ENCODE measurements at places on chromosomes 7 and 10. TPM values are rescaled to one million over a fixed set of nuclear protein-coding genes. Genes with fewer than 3 reads are reported as not detected.
A peak's percentile ranks its signal among the peaks of the same experiment; 100 is the strongest.

DNA sequence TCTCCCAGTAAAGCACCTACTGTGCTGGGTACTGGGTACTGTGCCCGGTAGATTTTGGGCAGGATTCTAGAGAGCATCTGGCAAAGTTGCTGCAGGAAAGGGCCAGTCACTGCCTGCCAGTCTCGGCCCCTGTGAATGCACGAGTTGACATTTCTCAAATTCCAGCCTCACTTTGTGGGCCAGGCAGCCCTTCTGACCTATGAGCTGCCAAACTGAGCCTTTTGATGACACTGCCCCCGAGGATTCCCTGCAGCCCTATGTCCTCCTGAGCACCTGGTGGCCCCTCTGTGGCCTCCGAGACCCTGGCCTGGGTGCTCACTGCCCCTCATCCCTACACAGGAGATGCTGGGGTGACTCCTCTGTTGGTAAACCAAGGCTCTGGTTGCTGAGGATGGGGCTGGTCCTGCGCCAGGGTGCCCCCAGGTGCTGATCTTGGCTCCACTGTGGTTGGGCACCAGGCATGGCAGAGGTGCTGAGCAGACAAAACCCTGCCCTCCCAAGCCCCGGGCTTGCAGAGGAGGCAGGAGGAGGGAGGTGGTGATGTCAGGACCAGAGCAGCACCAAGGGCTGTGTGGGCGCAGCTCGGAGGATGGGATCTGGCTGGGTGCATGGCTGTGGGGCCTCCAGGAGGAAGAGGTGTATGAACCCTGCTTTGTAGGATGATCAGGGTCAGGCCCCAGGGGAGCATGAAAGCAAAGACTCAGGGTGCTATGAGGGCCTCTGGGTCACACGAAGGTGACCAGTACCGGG, 16.2 kb downstream of the LHPP start:
- no peak for DNase-seq

GRCh38 chr10:31700181-31700611, 228.4 kb downstream of the ARHGAP12 start:
- peak; percentile 43 for DNase-seq

The BMPER gene
- total RNA-seq, result 0.59 TPM

GRCh38 chr7:133491201-133491691, 238.4 kb downstream of the EXOC4 start:
- no peak for DNase-seq

The FRAT2 gene
- total RNA-seq, result 9.0 TPM

GRCh38 chr7:155788616-155789000, 23.7 kb downstream of the SHH start:
- no peak for DNase-seq

DNA sequence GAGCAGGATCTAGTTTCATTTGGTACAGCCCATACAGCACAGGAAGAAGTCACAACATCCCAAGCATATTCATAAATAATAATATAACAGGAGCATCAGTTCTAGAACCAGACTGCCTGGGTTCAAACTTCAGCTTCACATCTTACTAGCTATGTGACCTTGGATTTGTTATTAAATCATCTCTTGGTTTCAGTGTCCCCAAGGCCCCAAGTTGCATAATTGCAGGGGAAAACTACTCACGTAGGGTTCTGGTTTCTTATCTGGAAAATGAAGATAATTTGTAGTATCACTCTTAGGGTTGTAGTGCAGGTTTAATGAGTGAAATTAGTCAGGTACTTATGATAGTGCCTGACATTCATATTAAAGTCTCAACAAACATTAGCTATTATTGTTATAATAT, 5.5 kb upstream of the IQUB start:
- DNase-seq, result no peak

DNA sequence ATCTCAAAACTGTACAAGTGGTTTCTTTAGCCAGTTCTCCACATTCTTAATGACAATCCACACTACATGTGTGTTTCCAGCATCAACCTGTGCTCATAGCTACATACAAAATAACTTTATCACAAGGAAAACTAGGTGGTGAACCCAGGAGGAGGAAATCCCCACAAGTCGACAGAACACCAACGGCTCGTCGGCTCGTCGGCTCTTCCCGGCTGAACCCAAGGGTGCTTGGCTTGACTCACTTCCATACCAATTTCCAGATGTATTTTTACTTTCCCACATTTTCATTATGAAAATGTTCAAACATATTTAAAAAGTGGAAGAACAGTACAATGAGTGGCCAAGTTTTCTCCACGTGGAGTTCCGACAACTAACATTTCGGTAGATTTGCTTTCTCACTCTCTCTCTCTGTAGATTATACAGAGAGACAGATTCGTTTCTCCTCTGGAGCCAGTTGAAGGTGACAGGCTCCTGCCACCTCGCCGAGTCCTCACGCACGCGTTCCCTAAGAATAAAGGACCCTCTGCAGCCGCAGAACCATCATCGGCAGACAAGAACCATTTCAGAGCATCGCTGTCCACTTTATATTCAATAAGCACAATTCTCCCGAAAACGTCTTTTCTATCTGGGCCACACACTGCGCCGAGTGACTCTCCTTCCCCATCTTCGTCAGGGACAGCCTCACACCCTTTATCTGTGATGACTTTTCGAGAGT, 53.3 kb downstream of the DIP2C start:
- no peak for DNase-seq

The OPN1SW gene
- total RNA-seq, result not detected

DNA sequence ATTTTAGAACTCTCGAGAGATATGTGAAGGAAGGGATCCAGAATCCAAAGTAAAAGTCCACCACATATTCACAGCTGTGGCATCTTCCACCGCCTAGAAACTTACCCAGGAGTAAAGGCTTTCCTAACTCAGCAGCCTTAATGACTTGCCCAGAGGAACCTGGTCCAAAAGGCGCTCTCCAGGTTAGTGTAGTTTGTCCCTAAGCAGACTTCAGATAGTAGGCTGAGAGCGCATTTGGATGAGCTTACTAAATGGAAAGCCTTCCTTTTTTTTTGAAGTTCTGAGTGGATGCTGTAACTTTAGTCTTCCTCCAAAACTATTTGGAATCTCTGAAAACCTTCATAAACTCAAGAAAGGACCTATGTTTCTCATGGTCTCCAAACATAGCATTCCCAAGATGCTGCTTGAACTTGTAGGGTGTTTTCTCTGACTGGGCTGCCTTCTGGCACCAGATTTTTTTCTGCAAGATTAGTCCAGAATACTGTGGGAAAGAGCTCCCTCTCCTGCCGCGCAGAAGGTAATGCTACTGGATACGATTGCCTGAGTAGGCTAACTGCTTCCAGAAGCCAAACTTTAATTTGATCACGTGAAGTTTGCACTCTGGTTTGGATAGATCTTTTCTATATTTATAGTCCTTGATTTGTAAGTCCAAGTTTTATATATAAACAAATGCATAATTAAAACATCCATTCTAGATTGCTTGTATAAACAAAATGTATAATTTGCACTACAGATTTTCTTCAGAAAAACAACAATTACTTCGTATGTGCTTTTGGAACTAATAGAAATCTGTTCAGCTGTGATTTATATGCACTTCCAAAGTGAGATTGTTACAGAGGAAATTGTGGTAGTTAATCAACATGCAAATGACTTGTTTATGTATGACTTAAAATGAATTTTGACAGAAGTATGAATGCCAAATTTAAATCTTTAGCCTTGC, 19.6 kb upstream of the GPR37 start:
- DNase-seq, result no peak

DNA sequence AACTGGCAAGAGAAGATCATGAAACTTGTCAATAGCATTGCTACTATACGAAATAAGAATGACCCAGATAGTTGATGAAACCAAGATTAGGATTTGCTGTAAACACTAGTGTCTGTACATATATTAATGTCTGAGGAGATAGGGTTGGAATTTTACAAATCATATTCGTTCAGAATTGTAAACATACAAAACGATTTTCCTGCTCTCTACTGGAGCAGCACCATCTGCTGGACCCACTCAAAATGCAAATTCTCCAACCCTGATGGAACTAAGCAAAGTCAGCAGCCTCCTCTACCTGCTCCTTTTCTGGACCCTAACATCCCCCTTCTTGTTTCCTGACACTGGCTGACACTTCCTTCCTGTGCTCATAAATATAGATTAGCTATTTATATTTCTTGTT, 29.4 kb upstream of the SGMS1 start:
- DNase-seq, result no peak

DNA sequence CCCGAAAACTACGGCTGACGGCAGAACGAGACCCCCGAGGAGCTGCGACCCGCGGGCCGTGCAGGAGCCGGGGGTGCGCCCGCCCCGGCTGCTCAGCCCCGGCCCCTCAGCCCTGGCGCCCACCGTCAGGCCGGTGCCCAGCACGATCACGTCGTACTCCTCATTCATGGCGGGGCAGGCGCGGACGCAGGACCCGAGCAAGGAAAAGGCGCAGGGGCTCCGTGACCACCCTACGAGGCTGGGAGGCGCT, 218 bp downstream of the GDI2 start:
- DNase-seq, result no peak

DNA sequence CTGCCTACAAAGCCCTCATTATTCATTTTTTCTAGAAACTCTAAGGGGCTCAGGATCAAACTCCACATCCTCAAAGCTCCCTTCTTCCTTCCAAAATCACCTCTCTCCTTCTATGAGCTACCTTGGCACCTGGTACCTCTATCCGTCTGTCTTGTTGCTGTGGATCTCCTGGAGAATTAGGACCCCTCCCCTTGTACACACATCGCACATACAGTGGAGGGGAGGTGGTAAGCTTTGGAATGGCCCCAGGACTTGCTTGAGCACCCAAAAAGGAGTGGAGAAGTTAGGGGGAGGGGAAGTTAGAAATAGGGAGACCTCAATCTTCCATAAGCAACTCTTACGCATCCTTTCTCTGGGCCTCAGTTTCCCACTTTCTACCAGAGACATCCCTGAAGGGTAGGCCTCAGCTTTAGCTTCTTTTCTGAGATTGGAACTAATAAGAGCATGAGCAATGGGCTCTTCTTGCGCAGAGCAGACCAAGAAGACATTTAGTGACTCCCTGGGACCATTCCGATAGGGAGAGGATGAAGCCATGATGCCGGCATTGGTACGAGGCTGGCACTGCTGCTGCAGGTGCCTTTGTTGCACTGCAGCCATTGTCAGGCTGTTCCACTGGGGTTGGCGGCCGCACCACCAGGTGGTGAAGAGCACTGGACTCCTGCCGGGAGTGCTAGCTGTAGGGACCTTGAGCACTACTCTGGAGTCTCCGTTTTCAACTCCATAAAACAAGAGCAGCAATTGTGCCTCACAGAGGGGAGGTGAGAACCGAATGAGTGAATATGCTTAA, 4.5 kb downstream of the CYP26C1 start:
- no peak for DNase-seq

- no peak for DNase-seq
Measured at GRCh38 chr7:111789870-111790269, 227.6 kb upstream of the IMMP2L start.

DNA sequence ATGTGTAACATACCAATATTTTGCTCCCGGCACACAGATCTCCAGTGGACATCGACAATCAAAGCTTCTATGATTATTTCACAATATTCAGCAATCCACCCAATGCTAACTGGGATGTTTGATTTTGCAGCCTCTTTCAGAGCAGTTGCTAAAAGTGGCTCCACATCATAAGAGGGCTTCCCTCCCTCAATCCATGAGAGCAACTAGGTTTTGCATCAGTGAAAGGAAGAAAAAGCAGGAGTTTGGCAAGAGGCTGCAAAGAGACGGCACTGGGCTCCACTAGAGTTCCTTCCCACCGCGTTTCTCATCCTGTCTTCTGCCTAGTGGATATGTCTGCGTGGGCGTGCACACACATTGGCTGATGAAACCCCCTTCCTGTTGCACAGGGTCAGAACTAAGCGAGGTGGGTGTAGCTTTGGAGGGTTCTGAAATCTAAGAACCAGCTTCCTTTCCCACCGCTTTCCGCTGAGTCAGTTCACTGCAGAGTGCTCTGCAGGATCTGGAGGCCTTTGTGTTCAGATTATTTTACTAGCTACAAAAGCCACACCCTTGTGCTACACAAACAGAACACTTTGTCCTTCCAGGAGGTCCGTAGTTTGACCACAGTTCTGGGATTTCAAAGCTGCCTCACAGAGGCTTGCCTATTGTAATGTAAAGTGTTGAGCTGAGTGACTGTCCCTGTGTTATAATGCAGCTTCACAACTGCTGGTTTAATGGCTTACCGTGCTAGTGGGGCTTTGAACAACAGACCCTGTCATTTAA, 28.1 kb downstream of the ARL4A start:
- DNase-seq, result peak; percentile 67

The UFSP1 gene
- total RNA-seq, result 1.9 TPM

The PDCD4 gene
- total RNA-seq, result 82.4 TPM

DNA sequence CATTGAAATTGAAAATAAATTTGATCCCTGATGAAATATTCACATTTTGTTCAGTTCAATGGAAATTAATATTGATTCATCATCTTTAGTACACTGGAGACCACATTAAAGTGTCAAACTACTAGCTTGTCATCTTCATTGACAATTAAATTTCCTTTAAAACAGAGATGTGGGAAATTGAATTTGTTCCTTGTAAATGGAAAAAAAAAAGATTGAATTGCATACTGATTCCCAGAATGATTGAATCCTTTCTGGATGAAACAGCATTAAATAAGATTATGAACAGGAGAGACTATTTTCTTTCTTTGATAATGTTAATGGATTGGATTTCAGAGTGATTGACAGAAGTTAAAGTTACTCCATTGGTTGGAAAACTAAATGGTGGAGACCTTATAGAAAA, 241.3 kb upstream of the CNTNAP2 start:
- DNase-seq, result no peak

- no peak for DNase-seq
Measured at GRCh38 chr7:120370954-120371353, 98.0 kb downstream of the KCND2 start.

The CTBP2 gene
- 29.3 TPM for total RNA-seq
